Caco-2 (cell line): ENCODE measurements at places on chromosomes 3 and 15. TPM values are rescaled to one million over a fixed set of nuclear protein-coding genes. Genes with fewer than 3 reads are reported as not detected.
A peak's percentile ranks its signal among the peaks of the same experiment; 100 is the strongest.

- H3K27ac ChIP-seq, result no peak overlapping the region
- no peak overlapping the region for H3K4me3 ChIP-seq
- no peaks in the 10 kb centered on the region for H3K36me3 ChIP-seq
- DNase-seq, result no peak
- no peaks in the 10 kb centered on the region for H3K27me3 ChIP-seq
These were observed 311.8 kb downstream of the TBC1D5 start for GRCh38 chr3:17430582-17430981.

GRCh38 chr3:152671446-152672319 is 163.2 kb upstream of the P2RY1 start:
- H3K4me1 ChIP-seq, result no peaks in the 10 kb centered on the region
- no peak overlapping the region for H3K27ac ChIP-seq
- H3K27me3 ChIP-seq, result no peaks in the 10 kb centered on the region
- no peaks in the 10 kb centered on the region for H3K36me3 ChIP-seq
- DNase-seq, result no peak

SLC9C1 gene
- total RNA-seq, result 0.23 TPM in 1 of 2 replicates, not detected in the other

GRCh38 chr3:119794401-119794800 is 12.5 kb downstream of the NR1I2 start:
- no peak for DNase-seq
- no peaks in the 10 kb centered on the region for H3K36me3 ChIP-seq
- peaks cover 31% of the 10 kb centered on the region for H3K4me1 ChIP-seq
- H3K27ac ChIP-seq, result peak overlapping the region; percentile 88
- no peaks in the 10 kb centered on the region for H3K27me3 ChIP-seq
- H3K4me3 ChIP-seq, result no peak overlapping the region
